ENCODE measurements at places on chromosomes 3 and 15.

GRCh38 chr3:173411375-173411973 lies 13.9 kb downstream of the NLGN1 start:
- no peak for DNase-seq

DNA sequence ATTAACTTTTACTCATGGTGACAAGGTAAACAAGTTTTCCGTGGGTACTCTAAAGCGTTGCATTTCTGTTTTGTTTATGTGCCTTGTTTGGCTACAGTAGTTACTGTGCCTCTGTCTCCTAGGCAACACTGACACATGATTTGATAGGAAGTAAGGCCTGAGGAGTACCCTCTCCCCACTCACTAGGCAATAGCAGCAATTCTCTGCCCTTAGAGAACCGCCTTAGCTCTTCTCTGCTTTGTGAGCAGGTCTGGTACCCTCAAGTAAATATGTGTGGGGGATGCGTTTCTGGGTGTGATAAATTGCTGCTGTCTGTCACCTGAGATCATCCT lies at the start of gene IL5RA:
IL5RA (minus strand) TSS at position 76 of the 332 bp plus-strand sequence. CDS start 5,390 bp downstream, outside the sequence.
- no peak for DNase-seq

DNA sequence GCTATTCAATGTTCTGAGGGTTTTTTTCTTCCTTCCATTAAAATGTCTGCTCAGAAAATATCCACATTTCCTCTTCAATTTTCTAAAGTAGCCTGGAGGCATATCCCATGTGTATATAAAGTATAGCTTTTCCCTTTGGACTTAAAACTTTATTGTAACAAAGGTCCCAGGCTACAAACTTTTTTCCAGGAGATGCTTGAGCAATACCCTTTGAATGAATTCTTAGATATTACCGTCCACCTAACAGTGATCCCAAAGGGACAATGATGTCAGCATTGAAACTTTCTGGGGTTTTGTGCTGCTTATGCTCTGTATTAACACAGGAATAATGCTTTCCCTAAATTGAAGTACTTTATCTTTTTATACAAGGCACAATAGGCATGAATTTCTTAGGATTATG lies 525.2 kb downstream of the CADM2 start:
- no peak for DNase-seq

GRCh38 chr15:93452537-93453211 lies 363.7 kb upstream of the RGMA start:
- DNase-seq, result no peak

All from right renal cortex interstitium (tissue), 3 donors.